ENCODE measurements at places on chromosomes 7 and 10. TPM values are rescaled to one million over a fixed set of nuclear protein-coding genes. Genes with fewer than 3 reads are reported as not detected.

DNA sequence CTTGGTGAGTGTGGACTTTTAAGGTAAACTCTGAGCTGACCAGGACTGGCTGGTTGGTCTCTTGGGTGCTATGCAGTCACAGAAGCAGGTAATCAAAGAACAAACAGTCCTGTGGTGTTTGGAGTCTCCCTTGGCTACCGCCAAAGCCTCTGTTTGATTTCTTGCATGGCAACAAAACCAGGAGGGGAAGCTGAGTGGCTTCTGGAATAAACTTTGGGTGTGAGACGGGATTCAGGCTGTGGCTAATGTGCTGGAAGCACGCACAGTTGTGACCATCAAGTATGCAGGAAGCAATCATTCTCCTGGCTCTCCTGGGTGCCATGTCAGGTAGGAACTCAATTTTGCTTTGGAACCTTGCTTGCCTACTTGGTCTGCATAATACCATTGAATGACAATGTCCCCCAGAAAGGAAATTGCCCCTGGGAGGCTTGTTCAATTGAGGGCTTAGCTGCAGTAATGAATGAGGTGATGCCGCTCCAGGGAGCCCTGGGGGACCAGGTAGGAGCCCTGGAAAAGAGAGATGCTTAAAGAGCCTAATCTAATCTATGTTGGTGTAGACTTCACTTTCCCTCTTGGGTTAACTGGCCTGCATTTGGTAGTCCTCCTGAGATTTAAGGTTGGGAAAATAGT lies at the start of gene CDHR3:
CDHR3 (plus strand) TSS at position 227 of the 630 bp plus-strand sequence; CDS start at position 282, 55 bp downstream.
- DNase-seq = no peak

DNA sequence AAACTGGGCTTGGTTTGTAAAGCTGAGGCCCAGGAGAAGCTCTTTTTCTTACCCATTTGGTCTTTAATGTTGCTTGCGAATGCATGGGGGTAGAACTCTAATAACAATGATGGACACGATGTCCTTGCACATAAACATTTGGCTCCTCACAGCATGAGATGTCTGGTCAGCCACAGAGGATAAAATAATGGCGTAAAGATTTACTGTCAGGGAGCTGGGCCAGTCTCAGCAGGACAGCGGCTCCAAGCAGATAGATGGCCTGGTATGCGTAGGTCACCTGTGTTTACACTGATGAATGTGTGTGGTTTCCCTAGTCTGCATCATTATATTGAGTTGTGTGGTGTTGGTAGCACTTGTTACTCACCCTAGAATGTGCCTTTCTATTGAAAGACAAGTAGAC lies 537.4 kb downstream of the CNTNAP2 start:
- no peak for DNase-seq

GRCh38 chr7:30896783-30897637 lies 14.6 kb upstream of the AQP1 start:
- DNase-seq = peak; percentile 90

DNA sequence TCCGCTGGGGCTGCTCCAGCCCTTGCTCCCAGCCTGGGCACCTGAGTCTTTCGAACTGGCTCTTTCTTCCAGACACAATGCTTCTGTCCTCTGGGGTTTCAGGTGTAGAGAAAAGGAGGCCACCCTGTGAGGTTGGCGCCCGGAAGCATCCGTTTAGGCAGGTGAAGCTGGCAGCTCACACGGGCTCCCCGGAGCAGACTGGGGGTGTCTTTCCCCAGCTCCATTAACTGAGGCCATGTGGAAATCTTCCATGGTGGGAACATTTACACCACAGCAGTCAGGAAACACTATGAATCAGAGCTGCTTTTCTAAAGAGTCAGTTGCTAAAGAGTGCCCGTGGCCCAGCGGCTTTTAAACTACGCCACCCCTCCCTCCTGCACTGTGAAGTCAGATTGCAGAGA lies 29.2 kb downstream of the PRKAG2 start:
- no peak for DNase-seq

GRCh38 chr7:27182285-27182841 lies 2.7 kb downstream of the HOXA11 start:
- DNase-seq = peak; percentile 21

GRCh38 chr10:27541796-27542729 lies 38.0 kb downstream of the RAB18 start:
- DNase-seq = no peak

The OR9A2 gene
- total RNA-seq = not detected

The AKR1C8 gene
- total RNA-seq = not detected

Data from pancreas (tissue), 10 donors.